Aortic smooth muscle cell (primary cell): ENCODE measurements at places on chromosomes 11 and 22. TPM values are rescaled to one million over a fixed set of nuclear protein-coding genes. Genes with fewer than 3 reads are reported as not detected.

MPEG1 gene
- under 0.01 TPM in 1 of 2 replicates, not detected in the other for total RNA-seq

SLCO2B1 gene
- 0.06 and 0.13 TPM in 2 replicates for total RNA-seq

TCF20 gene
- 16.5 and 17.0 TPM in 2 replicates for total RNA-seq

ASRGL1 gene
- 1.3 and 1.5 TPM in 2 replicates for total RNA-seq

FADS3 gene
- 93.7 and 131 TPM in 2 replicates for total RNA-seq

ACCS gene
- total RNA-seq = 8.5 and 10.9 TPM in 2 replicates

SLC1A2 gene
- total RNA-seq = 1.4 and 5.4 TPM in 2 replicates

ACRV1 gene
- not detected in 2 replicates for total RNA-seq

DDX25 gene
- 0.06 TPM in 1 of 2 replicates, not detected in the other for total RNA-seq

VWCE gene
- total RNA-seq = 0.92 and 2.0 TPM in 2 replicates

BAIAP2L2 gene
- 2.0 and 2.2 TPM in 2 replicates for total RNA-seq

ARHGAP8 gene
- total RNA-seq = not detected in 2 replicates

PKP3 gene
- 0.81 and 1.3 TPM in 2 replicates for total RNA-seq
